Globus pallidus (tissue), 1 donor: ENCODE measurements at places on chromosomes 1 and 21.

DNA sequence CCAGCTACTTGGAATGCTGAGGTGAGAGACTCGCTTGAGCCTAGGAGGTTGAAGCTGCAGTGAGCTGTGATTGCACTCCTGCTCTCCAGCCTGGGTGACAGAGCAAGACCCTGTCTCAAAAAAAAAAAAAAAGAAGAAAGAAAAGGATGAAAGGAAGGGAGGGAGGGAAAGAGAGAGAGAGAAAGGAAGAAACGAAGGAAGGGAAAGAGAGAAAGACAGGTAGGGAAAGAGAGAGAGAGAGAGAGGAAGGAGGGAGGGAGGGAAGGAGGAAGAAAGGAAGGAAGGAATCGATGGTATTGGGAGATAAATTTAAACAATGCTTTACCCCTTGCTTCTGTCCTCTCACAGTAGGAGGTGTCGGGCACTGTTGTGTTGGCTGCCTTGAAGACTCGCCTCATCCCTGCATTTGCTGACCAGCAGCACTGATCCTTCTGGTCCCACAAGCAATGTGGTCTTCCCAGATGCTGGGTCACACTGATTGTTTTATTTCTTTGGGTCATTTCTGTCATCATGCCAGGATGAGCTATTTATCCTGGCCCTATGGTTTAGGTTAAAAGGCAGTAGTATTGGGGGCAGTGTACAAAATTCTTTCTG lies 30.9 kb downstream of the GPR137B start:
- no peak for DNase-seq

DNA sequence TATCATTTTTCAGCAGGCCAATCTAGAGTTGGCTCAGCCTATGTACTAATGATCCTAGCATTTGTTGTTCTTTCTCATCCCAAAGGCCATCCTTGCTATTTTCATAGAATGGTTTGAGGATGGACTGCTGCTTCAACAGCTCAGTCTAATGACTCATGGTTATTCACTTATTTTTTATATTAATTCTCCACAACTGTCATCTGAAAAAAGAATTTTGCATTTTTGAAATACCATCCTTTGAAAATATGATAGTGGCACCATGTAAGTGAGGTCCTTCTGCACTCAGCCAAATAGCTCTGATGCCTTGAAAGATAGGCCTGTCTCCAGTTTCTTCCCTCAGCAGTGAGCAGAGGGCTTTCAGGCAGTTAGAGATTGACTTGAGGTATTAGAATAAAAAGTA lies 377.5 kb downstream of the LMO4 start:
- no peak for DNase-seq

DNA sequence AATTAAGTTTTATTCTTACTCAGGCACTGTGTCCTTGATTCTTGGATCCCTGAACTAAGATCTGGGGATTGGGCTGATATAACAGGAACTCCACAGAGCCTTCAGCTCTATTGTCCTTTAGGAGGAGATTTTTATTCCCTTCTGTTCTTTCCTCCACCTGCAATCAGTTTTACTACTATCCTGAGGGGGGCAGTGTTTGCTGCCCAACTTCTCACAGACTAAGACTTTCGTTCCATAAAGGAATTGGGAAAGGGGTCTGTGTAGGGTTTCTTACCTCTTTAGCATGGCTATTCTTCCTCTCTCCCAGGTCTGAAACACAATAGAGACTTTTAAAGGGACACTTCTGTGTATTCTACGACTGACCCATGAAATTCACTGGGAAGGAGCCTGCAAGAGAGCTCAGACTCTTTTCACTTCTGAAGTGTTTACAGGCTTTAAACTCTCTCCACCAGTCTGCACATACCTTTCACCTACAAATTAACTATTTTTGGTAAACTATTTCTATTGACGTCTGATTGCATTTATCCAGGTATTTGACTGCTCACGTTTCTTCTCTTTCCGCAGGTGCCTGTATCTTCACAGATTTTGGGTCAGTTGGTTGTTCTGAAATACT lies 103.3 kb upstream of the DEPDC1 start:
- peak; percentile 5 for DNase-seq

DNA sequence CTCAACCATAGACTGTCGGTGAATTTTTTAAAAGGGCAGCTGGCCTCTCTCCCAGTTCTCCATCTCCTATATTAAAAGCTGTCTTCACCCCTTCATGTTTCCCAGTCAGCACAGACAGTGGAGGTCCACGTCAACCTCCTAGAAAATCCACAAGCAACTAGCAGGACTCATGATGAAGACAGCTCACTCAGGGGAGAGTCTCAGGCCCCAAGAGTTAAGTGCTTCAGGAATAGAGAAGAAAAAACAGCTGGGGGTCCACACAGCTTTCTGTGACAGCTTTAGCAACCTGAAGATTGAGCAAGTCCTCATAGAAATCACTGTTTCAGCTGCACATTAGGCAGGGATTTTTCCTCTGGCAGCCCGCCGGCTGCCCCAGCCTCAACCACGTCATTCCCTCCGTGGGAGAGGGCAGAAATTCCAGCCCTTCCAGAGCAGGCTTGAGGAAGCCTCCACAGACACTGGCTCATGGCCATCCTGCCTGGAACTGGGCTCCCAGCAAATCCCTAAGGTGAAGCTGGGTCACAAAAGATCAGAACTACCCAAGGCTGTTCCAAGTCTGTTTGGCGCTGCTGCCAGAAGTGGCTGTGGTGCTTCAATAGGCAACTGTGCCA lies 15.2 kb downstream of the GPR161 start:
- DNase-seq: peak; percentile 17

DNA sequence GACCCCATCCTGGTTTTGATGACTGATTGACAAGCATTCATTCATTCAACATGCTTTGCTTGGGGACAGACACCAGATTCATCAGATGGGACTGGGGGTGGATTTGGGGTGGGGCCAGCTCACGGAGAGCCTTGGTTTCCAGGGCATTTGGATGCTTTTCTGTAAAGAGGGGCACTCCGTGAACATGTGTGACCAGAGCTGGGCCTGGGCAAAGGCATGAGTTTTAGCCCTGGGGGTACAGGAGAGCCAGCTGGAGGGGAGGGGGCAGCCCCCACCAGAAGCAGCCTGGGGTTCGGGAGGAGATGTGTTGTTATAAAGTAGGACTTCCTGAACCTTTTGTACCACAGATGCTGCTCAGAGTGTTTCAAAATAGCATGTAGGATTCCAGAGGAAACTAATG lies 99.7 kb downstream of the RIPK4 start:
- DNase-seq: no peak

DNA sequence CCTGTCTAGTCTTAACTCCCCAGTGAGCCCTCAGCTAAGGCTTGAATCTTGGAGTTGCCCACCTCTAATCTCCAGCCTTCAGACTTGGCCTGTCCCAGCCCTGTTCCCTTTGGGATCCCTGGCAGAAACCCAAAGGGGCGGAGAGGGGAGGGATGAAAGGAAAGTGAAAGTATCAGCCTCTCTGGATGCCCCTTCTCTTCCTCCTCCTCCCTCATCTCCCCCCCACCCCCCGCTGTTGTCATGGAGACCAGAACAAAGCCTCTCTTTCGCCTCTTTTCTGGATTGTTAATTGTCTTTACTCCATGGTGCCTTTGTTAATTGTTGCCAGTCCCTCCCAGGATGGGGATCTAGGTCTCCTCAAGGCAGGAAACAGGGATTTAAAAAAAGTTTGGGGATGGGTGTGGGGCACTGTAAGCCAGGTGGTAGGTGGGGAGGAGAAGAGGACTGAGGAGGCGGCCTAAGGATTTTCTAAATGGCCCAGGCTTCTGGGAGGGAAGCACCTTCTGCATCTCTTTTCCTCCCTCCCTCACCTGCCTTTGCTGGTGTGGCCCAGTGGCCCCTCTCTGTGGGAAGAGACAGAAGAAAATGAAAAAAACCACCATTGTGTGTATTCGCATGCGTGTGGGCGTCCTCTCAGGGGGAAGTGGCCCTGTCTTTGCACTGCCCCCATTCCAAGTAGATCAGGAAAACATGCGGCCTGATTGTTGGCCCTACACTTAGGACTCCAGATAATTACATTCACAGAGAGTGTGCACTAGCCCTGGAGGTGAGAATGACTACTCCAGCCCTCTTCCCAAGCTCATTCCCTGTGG lies 7.5 kb upstream of the SOX13 start:
- peak; percentile 96 for DNase-seq

DNA sequence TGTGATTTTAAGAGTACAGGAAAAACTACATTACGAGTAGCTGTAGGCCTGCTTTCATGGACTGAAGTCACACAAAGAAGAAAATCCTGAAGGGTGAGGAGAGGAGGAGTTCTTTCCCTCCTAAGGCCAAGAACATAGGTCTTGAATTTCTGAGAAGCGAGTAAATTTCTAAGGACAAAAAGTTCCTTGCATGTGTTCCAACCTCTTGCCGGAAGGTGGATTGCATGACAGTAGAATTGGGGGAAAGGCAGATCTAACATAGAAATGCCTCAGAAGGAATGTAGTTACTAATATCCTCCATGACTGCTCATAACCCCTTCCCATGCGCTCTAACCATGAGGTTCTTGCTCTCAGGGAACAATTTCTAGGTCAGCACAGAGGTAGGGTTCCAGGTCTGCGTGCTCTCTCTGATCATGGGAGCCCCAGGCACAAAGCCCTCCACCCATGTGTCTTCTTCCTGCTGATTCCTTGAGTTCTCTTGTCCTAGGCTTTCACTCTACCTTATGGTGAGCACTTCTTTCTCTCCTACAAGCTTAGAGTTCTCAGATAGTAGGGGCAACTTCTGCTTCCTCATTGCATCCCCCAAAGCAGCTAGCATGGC lies 13.7 kb downstream of the CD2 start:
- no peak for DNase-seq

DNA sequence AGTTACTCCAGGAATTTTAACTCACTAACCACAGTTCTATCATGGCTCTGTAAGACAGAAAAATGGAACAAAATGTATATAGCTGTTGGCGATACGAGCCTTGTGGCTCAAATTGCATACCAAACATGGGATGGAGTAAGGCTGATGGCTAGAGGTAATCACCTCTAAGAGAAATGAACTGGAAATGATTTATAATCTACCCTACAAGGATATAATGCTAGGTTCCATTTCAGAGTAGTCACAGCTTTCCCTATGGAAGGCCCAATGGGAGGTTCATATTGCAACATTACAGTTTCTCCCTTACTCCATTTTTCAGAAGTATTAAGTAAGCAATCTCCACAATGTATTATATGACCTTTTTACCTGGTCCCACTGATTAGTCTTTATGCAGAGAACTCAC lies 61.6 kb downstream of the EDEM3 start:
- DNase-seq: no peak

DNA sequence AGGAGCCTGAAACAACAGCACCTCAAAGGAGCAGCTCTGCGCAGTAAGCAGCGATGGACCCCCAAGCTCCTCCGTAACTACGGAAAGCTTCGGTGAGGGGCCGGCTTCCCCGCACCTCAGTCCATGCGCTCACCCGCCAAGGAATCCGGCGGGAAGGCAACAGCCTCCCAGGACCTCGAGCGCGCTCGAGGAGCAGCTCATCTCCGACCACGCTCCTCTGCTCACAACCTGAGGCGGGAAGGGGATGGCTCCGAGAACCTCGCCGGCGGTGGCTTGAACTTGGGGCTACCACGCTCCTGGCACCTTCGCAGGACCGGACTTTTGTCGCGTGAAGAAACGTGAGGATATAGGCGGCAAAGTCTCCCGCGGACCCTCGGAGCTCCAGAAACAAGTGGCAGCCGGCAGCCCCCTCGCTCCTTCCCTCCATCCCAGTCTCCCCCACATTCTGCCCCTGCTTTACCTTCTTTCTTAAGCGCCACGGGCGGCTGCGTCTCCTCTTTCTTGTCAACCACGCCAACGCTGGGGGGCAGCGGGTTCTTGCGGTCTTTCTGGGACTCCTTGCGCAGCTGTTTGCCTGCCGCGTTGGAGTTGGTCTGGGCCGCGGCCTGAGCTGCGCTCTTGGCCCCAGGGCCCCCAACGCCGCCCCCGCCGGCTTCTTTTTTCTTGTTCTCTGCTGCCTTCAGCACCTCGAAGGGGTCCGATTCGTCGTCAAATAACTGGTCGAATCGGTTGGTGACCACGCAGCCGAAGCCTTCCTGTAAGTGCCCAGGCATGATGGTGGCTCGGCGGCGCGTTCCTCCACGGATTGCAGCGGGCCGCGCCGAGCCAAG lies 459 bp downstream of the SERBP1 start:
- peak; percentile 39 for DNase-seq

GRCh38 chr1:55185832-55186231 lies 29.3 kb downstream of the USP24 start:
- no peak for DNase-seq

- peak; percentile 78 for DNase-seq
Measured at GRCh38 chr1:68232289-68233148, at the start of gene WLS. TSS of gene WLS (minus strand) at chr1:68232523. CDS start at chr1:68232299, 224 bp downstream.

DNA sequence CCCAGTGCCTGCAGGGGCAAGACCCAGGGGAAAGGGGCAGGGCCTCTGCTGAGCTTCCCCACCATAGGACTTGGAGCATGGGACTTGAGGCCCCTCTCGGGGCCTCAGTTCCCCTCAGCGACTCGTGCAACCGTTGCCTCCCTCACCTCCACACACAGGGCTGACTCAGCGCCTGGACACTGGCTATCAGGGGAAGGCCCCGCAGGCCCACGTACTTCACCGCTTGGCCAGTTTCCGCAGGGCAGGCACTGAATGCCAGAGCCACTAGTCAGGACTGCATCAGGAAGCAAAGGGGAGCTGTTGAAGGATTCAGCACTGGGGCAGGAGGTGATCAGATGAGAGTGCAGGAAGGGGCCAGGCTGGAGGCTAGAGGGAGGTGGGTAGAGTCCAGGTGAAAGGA lies 15.5 kb upstream of the FAM131C start:
- DNase-seq: no peak

GRCh38 chr1:11013160-11013531 lies 692 bp downstream of the TARDBP start:
- no peak for DNase-seq

DNA sequence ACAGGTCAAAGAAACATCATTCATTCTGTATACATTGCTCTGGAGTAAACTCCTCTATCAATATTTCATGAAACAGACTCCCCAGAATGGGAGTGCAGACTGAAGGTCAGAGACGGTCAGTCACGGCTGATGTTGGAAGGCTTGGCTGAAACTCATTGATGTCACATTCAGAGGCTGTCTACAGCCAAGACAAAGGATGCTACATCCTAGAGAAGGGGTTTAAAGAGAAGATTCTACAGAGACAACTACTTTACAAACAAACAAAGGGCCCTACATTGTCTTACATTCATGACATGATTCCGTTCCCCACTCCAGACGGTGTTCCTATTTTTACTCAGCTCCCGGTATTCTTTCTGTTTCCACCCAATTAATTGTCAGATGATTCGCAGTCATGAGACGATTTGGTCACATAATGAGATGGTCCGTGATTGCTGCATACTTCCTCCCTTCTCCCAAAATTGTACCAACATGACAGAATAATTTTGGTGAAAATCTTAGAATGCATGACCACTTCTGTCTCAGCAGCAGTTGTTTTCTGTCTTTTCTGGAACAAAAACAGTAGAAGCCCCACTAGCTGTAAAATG lies 73.8 kb upstream of the VAV3 start:
- DNase-seq: no peak

DNA sequence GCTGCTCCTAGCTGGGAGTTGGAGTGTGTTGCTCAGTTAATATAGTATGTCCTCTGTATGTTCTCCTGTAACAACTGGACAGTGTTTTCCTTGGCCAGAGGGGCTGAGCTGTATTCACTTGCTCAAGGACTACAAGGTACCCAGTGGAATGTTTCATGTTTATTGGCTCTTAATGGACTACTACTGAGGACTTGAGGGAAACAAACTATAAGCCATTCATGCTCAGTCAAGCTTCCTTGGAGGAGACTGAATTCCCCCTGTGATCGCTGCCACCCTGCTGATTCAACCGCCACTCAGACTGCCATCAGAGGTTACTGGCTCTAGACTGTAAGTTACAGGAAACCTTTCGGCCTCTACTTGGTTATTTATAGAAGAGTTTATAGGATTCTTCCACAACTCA lies 166.6 kb downstream of the ZC3H11B start:
- DNase-seq: no peak
